ENCODE measurements at places on chromosomes 3 and 15. TPM values are rescaled to one million over a fixed set of nuclear protein-coding genes. Genes with fewer than 3 reads are reported as not detected.

DNA sequence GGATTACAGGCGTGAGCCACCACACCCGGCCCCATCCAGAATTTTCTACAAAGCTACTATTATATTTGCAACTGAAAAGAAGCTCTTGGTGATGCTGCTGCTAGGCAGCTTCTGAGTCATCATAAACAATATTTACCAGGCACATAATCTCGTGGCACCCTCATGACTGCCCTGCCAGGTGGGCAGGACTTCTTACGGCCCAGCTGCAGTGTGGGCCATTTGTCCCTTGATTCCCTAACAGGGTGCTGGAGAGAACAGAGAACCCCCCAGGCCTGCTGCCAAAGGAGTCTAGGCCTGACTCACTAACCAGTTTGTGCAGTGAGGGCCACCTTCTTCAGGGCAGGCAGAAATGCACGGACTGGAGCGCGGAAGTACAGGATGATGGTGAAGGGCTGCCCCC, 4.9 kb downstream of the EPB42 start:
- DNase-seq, result peak; percentile 40

The SH2D7 gene
- not detected for total RNA-seq

The TGM4 gene
- total RNA-seq, result 1.2 TPM

- no peak for DNase-seq
Observed at GRCh38 chr15:52680761-52681160, 1.6 kb upstream of the ATOSA start.

The MAP1A gene
- total RNA-seq, result 32.9 TPM

GRCh38 chr3:160245261-160245800, 20.1 kb downstream of the C3orf80 start:
- DNase-seq, result no peak

DNA sequence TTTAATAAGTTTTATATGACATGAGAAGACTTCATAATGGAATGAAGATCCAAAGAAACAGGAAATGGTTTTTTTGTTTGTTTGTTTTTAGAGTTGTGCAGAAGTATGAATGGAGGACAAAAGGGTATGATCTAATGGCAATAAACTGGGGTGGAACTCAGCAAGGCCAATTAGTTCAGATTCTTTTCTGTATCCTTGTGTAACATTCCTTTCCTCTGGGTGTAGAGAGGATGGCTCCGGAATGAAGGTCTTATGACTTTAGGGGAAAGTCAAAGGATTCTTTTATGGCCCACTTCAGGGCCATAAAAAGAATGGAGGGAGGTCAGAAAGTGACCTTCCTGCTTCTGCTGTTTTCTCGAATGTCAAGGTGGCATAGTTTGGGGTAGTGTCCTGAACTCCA, 152.6 kb downstream of the DPH6 start:
- DNase-seq, result no peak

The UCN2 gene
- total RNA-seq, result 0.29 TPM

GRCh38 chr3:56855856-56856512, 54.2 kb upstream of the ARHGEF3 start:
- no peak for DNase-seq

The SLC12A1 gene
- not detected for total RNA-seq

- DNase-seq, result no peak
Observed at GRCh38 chr3:73557986-73558726, 66.6 kb downstream of the PDZRN3 start.

DNA sequence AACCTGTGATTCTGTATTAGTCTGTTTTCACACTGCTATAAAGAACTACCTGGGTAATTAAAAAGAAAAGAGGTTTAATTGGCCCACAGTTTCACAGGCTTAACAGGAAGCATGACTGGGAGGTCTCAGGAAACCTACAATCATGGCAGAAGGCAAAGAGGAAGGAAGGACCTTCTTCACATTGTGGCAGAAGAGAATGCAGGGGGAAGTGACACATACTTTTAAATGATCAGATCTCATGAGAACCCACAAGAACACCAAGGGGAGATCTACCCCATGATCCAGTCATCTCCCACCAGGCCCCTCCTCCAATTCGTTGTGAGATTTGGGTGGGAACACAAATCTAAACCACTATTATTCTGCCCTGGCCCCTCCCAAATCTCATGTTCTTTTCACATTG, 6.1 kb downstream of the ZKSCAN7 start:
- no peak for DNase-seq

DNA sequence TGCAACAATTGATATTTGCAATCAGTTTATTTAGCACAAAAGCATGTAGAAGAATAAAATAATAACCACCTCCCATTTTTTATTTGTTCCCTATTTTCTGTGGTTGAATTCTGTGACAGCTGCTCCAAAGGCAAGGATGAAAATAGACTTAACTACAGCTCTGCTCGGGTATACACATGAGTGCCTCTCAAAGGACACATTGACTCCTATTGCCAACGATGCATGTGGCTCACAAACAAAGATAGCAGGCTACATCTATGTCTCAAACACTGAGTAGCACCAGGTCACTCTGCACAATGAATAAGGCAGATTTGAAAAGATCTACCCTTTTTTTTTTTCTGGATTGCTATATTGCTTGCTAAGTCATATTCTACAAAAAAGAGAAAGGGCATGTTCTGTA, 612.9 kb downstream of the ROBO1 start:
- DNase-seq, result no peak

The HIGD2B gene
- total RNA-seq, result not detected

Measured in H4 (cell line).